Ureter (tissue), 1 donor: ENCODE measurements at places on chromosomes 4 and X. TPM values are rescaled to one million over a fixed set of nuclear protein-coding genes. Genes with fewer than 3 reads are reported as not detected.

HTN3 gene
- total RNA-seq: not detected

POLA1 gene
- 14.6 TPM for total RNA-seq

MID1IP1 gene
- 66.4 TPM for total RNA-seq

SLC2A9 gene
- total RNA-seq: 67.5 TPM

CXCL3 gene
- total RNA-seq: not detected

GPC4 gene
- total RNA-seq: 8.0 TPM

GAGE12C gene
- not detected for total RNA-seq

IL2 gene
- total RNA-seq: 0.99 TPM

MAGEA1 gene
- not detected for total RNA-seq

AREG gene
- total RNA-seq: 7.4 TPM

EPGN gene
- total RNA-seq: 0.96 TPM

PCDH7 gene
- total RNA-seq: 18.4 TPM

LIMCH1 gene
- total RNA-seq: 95.9 TPM

KIAA1210 gene
- total RNA-seq: 4.9 TPM

ADH1C gene
- total RNA-seq: 43.5 TPM

LNX1 gene
- total RNA-seq: 26.7 TPM

ASMT gene
- total RNA-seq: 1.3 TPM

SHROOM4 gene
- 19.3 TPM for total RNA-seq

NPNT gene
- total RNA-seq: 5.8 TPM

FRG2 gene
- not detected for total RNA-seq

ATP7A gene
- total RNA-seq: 27.1 TPM

GPR173 gene
- total RNA-seq: 7.6 TPM

XAGE1A gene
- total RNA-seq: not detected

HS6ST2 gene
- total RNA-seq: 6.8 TPM

BEX2 gene
- 16.5 TPM for total RNA-seq

SLC9B1 gene
- total RNA-seq: 1.8 TPM

NXF2B gene
- total RNA-seq: not detected

REELD1 gene
- total RNA-seq: 1.2 TPM

EOLA2 gene
- 53.3 TPM for total RNA-seq

RHOXF2B gene
- total RNA-seq: not detected

FDCSP gene
- not detected for total RNA-seq

TRIML2 gene
- total RNA-seq: not detected

C4orf50 gene
- total RNA-seq: 0.05 TPM

ABCE1 gene
- 76.7 TPM for total RNA-seq

BMX gene
- total RNA-seq: 1.4 TPM

TEX28 gene
- total RNA-seq: not detected

RHOXF1 gene
- total RNA-seq: not detected

CT45A1 gene
- not detected for total RNA-seq

PPP3CA gene
- total RNA-seq: 36.2 TPM
